ENCODE measurements at places on chromosomes 2 and 18.
A peak's percentile ranks its signal among the peaks of the same experiment; 100 is the strongest.

- no peak for DNase-seq
Measured at GRCh38 chr2:158047156-158047611, 54.5 kb upstream of the UPP2 start.

DNA sequence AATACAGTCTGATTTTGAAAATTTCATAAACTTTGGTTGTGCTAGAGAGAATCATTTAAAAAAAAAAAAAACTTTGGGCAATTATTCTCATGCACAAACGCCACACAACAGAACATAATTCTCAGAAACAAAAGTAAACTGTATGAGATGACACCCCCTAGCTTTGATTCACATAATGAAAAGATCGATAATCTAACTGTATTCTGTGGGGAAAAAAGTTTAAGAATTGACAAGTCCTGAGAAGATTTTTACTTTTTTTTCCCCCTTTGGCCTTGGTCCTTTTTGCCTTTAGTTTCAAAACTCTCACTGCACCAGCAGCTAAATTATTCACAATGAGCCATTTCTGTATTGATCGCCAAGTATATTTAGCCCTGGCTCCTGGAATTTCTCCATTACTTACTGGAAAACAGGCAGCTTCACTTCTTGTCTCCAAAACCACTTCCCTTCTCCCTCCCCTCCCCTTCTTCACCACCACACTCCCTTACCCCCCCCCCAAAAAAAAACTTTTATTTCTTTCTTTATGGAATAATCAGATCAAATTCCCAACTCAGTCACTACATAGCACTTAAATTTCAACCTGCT lies 2.0 kb downstream of the IKZF2 start:
- peak; percentile 54 for DNase-seq

DNA sequence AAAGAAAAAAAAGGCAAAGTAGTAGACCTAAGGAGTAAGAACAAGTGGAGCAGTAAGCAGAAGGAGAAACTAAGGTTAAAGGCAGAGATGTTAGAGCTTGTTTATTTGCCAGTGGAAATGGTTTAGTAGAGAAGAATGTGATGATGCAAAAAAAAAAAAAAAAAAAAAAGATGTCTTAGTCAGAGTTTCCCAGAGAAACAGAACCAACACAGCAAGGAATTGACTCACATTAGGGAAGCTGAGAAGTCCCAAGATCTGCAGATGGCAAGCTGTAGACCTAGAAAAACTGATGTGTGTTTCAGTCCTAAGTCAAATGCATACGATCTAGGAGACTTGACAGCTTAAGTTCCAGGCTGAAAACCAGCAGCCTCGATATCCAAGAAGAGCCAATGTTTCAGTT lies 1548.8 kb upstream of the LRRTM1 start:
- peak; percentile 1 for DNase-seq

- no peak for DNase-seq
Measured at GRCh38 chr2:48583961-48584360, 33.7 kb upstream of the GTF2A1L start.

All from GM23248 (cell line).